Activated CD8-positive, alpha-beta memory T cell treated with anti-CD3 and anti-CD28 coated beads, Interleukin-2, amount 10 ng/mL, durations not matched to agents 7 days and 5 days (primary cell): ENCODE measurements at places on chromosomes 6 and 20. TPM values are rescaled to one million over a fixed set of nuclear protein-coding genes. Genes with fewer than 3 reads are reported as not detected.

- H3K27ac ChIP-seq = peak overlapping the region; percentile 87
- H3K4me1 ChIP-seq = peaks cover 49% of the 10 kb centered on the region
- peak overlapping the region; percentile 58 for H3K4me3 ChIP-seq
- DNase-seq = no peak
These were observed 21.3 kb downstream of the STAU1 start for GRCh38 chr20:49166534-49167449.

GRCh38 chr6:1644516-1645060 is 34.9 kb downstream of the FOXC1 start:
- no peaks in the 10 kb centered on the region for H3K27me3 ChIP-seq
- no peaks in the 10 kb centered on the region for H3K4me1 ChIP-seq
- no peak overlapping the region for H3K4me3 ChIP-seq
- no peak overlapping the region for H3K27ac ChIP-seq
- H3K36me3 ChIP-seq = no peaks in the 10 kb centered on the region

FRK gene
- total RNA-seq = 0.12 TPM

SRMS gene
- not detected for total RNA-seq

GRCh38 chr6:7833751-7834070 is 76.9 kb downstream of the TXNDC5 start:
- H3K4me3 ChIP-seq = no peak overlapping the region
- H3K36me3 ChIP-seq = no peaks in the 10 kb centered on the region
- peaks cover 2% of the 10 kb centered on the region for H3K27me3 ChIP-seq
- no peak for DNase-seq
- no peaks in the 10 kb centered on the region for H3K4me1 ChIP-seq
- no peak overlapping the region for H3K27ac ChIP-seq
